HS-5 (cell line): ENCODE measurements at places on chromosomes 1 and 21.
A peak's percentile ranks its signal among the peaks of the same experiment; 100 is the strongest.

DNA sequence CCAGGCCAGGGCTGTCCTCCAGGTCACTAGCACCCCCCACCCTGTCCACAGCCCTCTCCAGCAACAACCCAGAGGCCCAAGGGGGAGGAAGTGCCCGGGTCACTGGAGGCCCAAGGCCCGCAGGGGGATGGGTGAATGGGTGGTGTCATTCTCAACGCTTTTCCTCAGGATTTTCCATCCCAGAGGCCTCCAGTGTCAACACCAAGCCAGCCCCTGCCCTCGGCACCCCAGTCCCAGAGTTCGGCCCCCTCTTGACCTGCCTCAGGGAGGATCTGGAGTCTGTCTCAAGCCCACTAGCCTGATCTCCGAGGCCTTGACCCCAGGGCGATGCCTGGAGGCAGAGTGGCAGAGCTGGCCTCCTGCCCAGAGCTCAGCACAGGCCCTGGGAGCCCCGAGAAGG is 5.1 kb downstream of the TMEM82 start:
- no peak for DNase-seq

DNA sequence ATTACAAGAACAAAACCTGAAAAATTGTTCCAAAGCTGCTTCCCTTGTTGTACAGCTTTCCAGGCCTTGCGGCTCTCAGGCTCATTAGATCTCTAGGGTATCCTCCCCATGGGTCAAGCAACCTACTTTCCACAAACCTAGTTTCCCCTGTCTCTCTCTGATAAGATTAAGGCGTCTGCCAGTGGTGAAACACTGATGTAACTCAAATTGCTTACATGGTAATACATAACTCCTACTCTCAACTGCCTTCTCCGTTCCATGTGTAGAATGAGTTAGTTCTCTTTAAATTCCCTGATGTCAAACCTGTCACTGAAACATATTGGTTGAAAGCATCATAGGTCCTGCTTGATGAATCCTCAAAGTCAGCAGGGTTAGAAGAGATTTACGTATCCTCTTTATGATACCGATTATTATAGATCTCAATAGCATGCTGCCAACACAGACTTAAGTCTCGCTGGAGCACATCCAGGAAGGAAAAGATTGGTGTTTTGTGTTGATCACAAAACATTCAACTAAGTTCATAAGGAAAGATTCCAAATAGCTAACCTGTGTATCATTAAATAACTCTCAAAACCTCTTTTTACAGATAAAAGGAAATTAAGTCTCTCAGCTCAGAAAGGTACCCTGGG is 10.6 kb downstream of the PPP1R15B start:
- no peak for DNase-seq

DNA sequence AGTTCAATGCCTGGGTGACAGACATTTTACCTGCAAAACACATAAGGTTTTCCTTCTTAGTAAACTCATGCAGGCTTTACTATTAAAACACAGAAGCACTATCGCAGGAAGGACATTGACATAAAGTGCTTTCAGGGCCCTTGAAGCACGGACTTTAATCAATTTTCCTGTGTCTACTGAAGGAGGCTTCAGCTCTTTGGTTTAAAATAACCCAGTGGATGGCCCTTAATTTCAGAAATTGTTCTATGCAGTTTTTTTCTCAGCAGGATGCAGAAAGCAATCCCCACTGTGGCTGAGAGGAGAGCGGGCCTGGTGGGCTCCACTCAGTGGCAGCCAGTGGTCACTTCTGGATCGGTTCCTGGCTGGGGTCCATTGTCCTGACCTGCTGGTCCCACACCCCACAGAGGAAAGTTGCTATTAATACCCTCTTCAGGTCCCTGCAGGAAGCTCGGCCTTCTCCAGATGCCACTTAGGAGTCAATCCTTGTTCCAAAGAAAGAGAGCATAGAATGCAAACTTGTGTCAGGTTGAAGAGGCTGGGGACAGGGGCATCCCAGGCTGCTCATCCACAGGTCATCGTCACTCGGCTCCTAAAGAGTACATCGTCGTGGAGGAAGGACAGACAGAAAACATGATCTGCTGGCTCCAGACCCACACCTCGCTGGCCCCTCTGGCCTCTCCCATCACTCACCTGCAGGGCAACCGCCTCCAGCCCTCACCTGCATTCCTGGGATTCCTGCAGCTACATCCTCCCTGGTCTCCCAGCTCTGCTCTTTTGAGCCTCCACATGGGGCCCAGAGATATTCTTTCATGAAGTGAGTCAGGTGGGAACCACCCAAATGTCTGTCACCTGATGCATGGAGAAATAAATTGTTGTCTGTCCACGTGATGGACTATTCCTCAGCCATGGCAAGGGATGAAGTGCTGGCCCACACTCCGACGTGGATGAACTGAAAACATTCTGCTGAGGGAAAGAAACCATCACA is 153.1 kb downstream of the PSMG1 start:
- no peak for DNase-seq

DNA sequence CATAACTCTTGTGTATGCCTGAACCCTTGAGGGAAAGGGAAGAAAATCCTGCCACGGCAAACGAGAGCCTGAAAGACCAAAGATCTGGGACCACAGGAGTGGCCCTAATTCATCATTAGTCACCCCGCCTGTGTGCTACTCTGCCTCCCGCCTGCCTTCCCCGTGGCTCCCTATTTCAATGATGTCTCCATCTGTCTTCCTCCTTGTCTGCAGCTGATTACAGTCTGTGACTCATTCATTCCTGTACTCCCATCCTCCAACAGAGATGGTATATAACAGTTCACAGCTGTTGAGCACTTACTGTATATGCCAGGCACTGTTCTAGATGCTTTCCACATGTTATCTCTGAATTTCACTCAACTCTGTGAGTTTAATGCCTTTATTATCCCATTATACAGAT is 96.6 kb downstream of the SEC16B start:
- DNase-seq = peak; percentile 63

DNA sequence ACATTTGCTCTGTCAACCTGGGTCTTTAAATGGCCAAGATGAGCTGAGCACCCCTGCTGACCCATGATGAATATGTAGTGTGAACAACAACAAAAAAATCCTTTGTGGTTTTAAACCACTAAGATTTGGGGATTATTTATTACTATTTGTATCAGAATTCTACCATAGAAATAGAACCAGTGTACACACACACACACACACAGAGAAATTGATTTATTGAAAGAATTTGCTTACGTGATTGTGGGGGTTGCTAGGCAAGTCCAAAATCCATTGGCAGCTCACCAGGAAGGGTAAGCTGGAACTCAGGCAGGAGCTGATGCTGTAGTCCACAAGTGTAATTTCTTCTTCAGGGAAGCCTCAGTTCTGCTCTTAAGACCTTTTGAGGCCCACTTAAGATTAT is 82.5 kb upstream of the MAP1LC3C start:
- no peak for DNase-seq

GRCh38 chr1:9376886-9377333 is 84.2 kb downstream of the SPSB1 start:
- no peak for DNase-seq

DNA sequence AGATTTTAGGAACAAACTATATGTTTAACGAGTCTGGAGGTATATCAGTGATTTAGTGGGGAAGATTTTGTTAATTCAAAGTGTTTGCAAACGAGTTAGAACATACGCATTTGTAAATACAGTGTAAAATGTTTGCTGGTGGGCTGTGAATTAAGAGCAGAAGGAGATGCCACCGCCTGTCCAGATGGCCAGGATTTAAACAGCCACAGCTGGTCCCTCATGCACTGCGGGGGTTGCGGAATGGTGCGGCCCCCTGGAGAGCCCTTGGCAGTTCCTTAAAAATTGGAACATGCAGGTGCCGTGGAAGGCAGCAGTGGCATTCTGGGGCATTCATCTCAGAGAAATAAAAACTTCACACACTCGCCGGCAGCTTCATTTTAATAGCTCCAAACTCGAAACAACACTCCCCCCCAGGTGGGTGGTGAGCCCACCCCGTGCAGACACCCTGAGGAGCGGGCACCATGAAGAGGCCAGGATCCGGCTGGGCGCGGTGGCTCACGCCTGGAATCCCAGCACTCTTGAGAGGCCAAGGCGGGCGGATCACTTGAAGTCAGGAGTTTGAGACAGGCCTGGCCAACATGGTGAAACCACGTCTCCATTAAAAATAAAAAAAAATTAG is 3.5 kb upstream of the C1orf159 start:
- no peak for DNase-seq

GRCh38 chr1:226476648-226477319 is 68.9 kb upstream of the PARP1 start:
- peak; percentile 19 for DNase-seq

- DNase-seq = no peak
Observed at GRCh38 chr1:78408810-78409209, 82.0 kb upstream of the PTGFR start.

GRCh38 chr1:204524986-204525385 is 8.8 kb downstream of the MDM4 start:
- no peak for DNase-seq

DNA sequence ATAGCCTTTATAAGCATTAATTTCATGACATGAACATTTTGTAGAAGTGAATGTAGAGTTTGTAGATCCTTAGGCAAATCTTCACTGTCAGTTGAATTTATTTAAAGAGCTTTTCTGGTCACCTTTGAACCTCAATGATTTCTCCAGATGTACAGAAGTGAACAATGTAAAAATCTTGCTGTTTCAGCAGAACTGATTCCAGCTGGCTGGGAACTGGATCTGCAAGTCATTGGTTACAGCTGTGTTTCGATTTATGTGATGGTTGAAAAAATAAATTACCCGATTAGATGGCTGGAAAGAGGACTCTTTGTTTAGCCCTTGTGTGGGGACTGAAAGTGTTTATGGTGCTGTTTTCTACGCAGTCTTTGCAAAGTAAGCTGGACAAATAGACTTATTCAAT is 849.8 kb downstream of the USP25 start:
- no peak for DNase-seq

DNA sequence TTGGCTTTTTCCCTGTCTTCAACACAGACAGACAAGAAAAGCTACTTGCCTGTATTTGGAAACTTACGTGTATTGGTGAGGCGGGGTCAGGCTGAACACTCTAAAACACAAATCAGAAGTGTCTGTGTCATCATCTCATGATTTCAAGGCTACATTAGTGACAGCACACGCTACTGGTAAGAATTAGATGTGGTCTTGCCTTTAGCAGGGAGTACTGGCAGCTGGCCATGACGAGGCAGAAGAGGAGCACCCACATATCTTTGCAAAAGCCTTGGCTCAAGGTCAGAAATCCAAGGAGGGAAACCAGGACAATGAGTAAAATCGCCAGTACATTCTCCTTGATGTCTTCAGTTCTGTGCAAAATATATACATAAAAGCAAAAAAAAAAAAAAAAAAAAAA is 77.7 kb downstream of the PCNX2 start:
- no peak for DNase-seq

DNA sequence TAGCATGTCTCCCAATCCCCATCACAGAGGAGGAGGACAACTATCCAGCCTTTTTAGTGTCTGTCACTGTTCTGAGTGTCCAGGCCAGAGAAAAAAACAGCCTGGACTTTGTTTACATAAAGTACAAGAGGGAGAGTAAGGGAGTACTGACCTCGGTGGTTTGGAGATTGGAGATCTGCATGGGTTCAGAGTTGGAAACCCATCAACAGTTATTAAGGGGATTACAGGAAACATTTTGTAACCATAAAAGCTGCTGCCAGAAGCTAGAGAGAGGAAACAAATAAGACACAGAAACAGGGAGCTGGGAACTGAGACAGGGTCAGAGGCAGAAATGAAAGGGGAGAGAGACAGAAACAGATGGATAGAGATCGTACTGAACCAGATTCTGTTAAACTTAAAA is 131.5 kb upstream of the CTTNBP2NL start:
- DNase-seq = no peak

DNA sequence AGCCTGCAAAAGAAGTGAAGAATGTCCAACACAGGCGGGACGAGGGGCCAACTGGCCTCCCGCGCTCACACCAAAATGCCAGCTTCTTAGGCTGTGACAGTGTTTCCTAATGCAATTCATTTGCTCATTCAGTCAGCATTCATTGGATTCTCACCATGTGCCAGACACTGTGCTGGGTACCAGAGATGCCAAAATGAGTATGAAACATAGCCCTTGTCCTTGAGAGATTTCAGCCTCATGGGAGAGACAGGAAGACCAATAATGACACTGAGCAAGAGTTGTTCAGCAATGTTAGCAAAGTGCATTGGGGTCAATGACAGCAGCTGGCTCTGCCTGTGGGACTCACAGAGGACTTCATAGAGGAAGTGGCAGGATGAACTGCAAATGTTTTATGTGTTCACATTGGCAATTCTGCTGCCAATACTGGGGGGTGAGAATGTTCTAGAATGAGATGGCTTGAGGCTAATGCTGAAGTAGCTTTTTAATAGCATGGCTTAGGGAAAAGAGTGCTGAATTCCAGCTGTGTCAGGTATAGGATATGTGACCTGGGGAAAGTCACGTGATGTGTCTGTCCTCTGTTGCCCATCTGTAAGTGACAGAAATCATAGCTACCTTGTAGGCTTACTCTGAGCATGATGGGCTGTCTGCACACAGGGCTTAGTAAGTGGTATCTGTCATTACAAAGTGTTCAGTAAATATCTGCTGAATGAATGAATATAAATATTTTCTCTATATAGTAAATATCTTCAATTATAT is 58.3 kb upstream of the KIF26B start:
- DNase-seq = no peak

- peak; percentile 90 for DNase-seq
Observed at GRCh38 chr1:183209533-183210158, 23.6 kb downstream of the LAMC2 start.
